Vein endothelial cell (primary cell): ENCODE measurements at places on chromosomes 11 and 22. TPM values are rescaled to one million over a fixed set of nuclear protein-coding genes. Genes with fewer than 3 reads are reported as not detected.

The MIAT gene
- total RNA-seq, result 0.33 and 0.48 TPM in 2 replicates

The DDX25 gene
- not detected in 2 replicates for total RNA-seq

The GLB1L2 gene
- total RNA-seq, result 0.67 and 1.6 TPM in 2 replicates

The PLAAT3 gene
- 26.1 and 43.1 TPM in 2 replicates for total RNA-seq

The PDE3B gene
- 0.29 and 0.33 TPM in 2 replicates for total RNA-seq

The ANO1 gene
- 0.19 TPM in 1 of 2 replicates, not detected in the other for total RNA-seq

The BLID gene
- 6.8 and 8.2 TPM in 2 replicates for total RNA-seq

The TMEM41B gene
- 22.2 and 36.0 TPM in 2 replicates for total RNA-seq

The HEPACAM gene
- total RNA-seq, result 0.19 TPM in 1 of 2 replicates, not detected in the other

The MB gene
- total RNA-seq, result not detected in 2 replicates

The OSBP2 gene
- 9.9 and 10.8 TPM in 2 replicates for total RNA-seq

The PPP6R2 gene
- 59.3 and 77.4 TPM in 2 replicates for total RNA-seq

The NXPE2 gene
- total RNA-seq, result not detected in 2 replicates

The RAB36 gene
- total RNA-seq, result 1.6 and 2.8 TPM in 2 replicates

The OR4C15 gene
- total RNA-seq, result not detected in 2 replicates

The SLC22A25 gene
- total RNA-seq, result not detected in 2 replicates

The OR51B4 gene
- not detected in 2 replicates for total RNA-seq

The DRAP1 gene
- 108 and 111 TPM in 2 replicates for total RNA-seq

The CD3E gene
- total RNA-seq, result 0.33 TPM in 1 of 2 replicates, not detected in the other

The PAX6 gene
- total RNA-seq, result under 0.01 TPM in 1 of 2 replicates, not detected in the other

The ZNF280B gene
- total RNA-seq, result 1.5 and 1.6 TPM in 2 replicates

The CENATAC gene
- 24.2 and 27.2 TPM in 2 replicates for total RNA-seq

The ZBTB16 gene
- 8.2 and 13.4 TPM in 2 replicates for total RNA-seq

The ELMOD1 gene
- total RNA-seq, result 0.33 and 0.38 TPM in 2 replicates

The PANX3 gene
- not detected in 2 replicates for total RNA-seq

The TEX12 gene
- total RNA-seq, result 0.29 and 0.65 TPM in 2 replicates

The INPP5J gene
- total RNA-seq, result 0.19 and 0.33 TPM in 2 replicates

The SLC22A9 gene
- not detected in 2 replicates for total RNA-seq

The FDXACB1 gene
- 2.1 and 3.3 TPM in 2 replicates for total RNA-seq

The GTSE1 gene
- 8.8 and 15.7 TPM in 2 replicates for total RNA-seq

The CEND1 gene
- total RNA-seq, result under 0.01 and 0.10 TPM in 2 replicates

The SMIM35 gene
- not detected in 2 replicates for total RNA-seq

The MFRP gene
- under 0.01 TPM in 2 replicates for total RNA-seq

The FAM111B gene
- total RNA-seq, result 9.1 and 17.1 TPM in 2 replicates

The PATL1 gene
- 16.0 and 19.9 TPM in 2 replicates for total RNA-seq

The TMEM121B gene
- total RNA-seq, result 0.48 and 0.65 TPM in 2 replicates

The HBG2 gene
- not detected in 2 replicates for total RNA-seq

The DYNC2H1 gene
- total RNA-seq, result 6.5 and 12.4 TPM in 2 replicates

The KCNC1 gene
- total RNA-seq, result not detected in 2 replicates

The ALX4 gene
- not detected in 2 replicates for total RNA-seq

The CASP1 gene
- 9.6 and 14.4 TPM in 2 replicates for total RNA-seq
